Germinal center (tissue), 1 donor: ENCODE measurements at places on chromosomes 2 and 18.

DNA sequence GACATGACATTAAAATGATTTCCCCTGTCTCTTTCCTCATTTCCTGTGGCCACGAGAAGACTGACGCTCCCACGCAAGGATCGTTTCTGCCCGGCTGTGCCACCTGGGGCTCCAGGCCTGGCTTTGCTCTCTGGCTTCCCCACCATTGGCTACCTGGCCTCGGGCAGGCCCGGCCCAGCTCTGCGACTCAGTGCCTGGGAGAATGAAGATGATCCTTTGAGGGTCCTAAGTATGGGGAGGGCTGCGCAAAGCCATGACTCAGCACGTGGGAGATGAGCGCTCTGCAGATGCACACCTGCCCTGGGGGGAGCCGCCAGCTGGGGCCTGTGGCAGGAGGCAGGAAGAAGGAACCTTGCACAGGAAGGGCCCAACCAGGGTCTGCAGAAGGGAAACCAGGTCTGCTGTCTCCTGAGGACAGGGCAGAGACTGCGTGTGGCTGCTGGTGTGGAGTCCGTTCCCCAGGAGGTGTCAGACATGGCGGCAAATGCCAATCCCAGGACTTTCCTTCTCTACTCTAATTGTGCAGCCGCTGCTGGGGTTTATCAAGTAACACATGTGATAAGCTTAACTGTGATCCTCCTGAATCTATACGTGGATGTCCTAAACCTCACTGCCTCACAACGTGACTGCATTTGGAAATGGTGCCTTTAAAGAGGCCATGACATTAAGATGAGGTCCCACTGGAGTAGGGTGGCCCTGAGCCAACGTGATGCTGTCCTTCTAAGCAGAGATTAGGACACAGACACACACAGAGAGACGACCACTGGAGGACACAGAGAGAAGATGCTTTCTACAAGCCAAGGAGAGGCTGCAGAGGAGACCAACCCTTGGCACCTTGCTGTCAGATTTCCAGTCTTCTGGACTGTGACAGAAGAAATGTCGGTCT, 32.9 kb downstream of the MBP start:
- DNase-seq: peak; percentile 67

DNA sequence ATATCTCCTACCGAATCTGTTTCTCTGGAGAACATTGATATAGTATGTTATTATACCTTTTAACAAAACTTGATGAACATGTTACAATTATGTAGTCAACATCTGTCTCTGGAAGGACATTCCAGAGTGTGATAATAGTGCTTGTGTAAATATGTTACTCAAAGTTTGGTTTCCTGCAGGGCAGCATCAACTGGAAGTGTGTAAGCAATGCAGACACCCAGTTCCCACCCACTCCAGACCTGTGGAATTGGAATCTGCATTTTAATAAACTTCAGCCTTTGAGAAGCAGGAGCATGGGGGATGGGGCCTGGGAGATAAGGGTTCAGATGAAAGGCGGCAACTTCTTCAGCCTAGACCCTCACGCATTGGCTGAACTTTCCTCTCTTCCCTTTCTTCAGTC, 398.9 kb downstream of the RND3 start:
- DNase-seq: no peak

DNA sequence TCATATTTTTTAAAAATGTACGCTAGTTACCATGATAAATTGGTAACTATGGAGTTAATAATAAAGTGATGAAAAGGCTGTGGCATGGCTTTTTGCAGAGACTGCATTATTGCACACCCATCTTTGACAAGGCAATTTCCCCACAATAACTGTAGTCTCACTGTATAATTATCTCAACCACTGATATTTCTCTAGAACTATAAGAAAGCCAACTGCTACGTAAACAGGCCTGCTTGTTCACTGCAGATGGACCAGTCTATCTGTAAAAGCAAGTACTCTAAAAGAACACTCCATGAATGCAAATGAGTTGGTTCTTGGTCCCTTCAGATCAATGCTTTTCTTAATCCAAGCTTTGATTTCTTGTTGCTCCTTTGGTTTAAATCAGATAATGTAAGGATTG, 218.7 kb downstream of the RBM43 start:
- DNase-seq: no peak

- no peak for DNase-seq
Observed at GRCh38 chr2:134703426-134703825, 15.4 kb downstream of the TMEM163 start.
